ENCODE measurements at places on chromosomes 2 and 18.

DNA sequence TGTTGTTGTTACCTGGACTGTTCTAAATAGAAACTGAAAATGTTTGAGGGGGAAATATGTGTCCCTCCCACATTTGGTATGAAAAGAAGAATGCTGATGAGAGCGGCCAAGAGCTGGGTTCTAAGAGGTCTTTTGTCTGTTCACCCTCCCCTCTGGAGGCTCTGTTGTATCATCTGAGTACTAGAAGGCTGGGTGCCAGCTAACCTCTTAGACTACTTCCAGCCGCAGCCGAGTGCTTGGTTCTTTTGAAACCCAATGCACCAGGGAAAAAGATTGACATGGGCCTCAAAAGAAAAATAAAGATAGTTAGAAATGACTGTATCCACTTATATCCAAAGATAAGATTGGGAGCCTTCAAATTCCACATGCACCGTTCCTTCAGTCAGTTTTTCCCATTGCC, 255.9 kb downstream of the TXNL1 start:
- DNase-seq = peak; percentile 63

- no peak for DNase-seq
Observed at GRCh38 chr2:104572834-104573233, 281.1 kb upstream of the POU3F3 start.

DNA sequence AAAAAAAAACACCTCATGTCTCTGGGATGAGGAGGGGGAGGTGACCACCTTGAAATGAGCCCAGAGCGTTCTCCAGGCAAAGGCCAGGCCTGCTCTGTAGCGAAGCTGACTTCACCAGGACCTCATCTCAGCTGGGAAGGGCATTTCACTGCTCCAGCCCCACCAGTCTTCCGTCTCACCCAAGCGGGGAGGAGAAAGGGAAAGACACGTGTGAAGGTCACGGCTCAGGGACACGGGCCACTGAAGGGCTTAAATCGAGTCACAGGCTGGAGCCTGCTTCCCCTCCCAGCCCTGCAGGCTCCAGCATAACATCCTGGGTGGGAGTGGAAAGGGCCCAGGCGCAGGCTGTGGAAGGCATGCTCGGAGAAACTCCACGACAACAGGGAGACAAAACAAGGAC, 18.1 kb downstream of the THAP4 start:
- DNase-seq = no peak

GRCh38 chr2:24672589-24672988, 120.6 kb downstream of the PTRHD1 start:
- DNase-seq = no peak

- no peak for DNase-seq
Observed at GRCh38 chr2:239068411-239068810, 220.5 kb downstream of the TWIST2 start.

DNA sequence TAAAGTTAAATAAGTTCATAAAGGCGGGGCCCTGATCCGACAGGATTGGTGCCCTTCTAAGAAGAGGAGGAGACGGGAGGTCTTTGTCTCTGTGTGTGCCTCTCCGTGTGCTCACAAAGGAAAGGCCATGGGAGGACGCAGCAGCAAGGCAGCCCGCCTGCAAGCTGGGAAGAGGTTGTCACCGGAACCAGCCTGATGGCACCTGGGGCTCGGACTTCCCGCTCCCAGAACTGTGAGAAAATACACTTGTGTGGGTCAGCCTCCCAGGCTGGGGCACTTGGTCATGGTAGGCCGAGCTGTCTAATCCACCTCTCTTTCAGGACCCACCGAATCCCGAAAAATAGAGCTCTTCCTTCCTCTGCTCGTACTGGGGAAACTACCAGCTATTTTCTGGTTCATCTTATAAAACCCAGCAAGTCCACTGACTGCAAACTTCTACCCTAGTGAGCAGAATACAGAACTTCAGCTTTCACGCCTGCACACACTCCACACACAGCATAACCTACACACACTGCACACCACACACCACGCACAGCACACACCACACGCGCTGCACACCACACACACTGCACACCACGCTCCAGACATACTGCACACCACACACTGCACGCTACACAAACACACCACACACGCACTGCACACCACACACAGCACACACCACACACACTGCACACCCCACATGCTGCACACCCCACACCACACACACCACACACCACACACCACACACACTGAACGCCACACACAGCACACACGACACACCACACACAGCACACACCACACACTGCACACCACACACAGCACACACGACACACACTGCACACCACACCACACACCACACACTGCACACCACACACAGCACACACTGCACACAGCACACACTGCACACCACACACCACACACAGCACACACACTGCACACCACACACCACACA, 58.1 kb downstream of the ASB1 start:
- DNase-seq = no peak

DNA sequence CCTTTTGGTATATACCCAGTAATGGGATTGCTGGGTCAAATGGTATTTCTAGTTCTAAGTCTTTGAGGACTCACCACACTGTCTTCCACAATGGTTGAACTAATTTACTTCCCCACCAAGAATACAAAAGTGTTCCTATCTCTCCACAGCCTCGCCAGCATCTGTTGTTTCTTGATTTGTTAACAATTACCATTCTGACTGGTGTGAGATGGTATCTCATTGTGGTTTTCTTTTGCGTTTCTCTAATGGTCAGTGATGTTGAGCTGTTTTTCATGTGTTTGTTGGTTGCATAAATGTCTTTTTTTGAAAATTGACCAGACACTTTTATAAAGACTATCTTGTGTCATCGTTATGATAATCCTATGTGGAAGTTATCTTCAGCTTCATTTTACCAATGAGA, 16.0 kb upstream of the ATP8B1 start:
- no peak for DNase-seq

- DNase-seq = no peak
Observed at GRCh38 chr2:72576861-72577260, 249.0 kb downstream of the EXOC6B start.

- peak; percentile 47 for DNase-seq
Observed at GRCh38 chr2:231917280-231918066, 8.7 kb downstream of the NPPC start.

- DNase-seq = no peak
Observed at GRCh38 chr2:55887901-55888624, 35.5 kb downstream of the EFEMP1 start.

GRCh38 chr2:96100893-96101304, 15.5 kb downstream of the ADRA2B start:
- no peak for DNase-seq

DNA sequence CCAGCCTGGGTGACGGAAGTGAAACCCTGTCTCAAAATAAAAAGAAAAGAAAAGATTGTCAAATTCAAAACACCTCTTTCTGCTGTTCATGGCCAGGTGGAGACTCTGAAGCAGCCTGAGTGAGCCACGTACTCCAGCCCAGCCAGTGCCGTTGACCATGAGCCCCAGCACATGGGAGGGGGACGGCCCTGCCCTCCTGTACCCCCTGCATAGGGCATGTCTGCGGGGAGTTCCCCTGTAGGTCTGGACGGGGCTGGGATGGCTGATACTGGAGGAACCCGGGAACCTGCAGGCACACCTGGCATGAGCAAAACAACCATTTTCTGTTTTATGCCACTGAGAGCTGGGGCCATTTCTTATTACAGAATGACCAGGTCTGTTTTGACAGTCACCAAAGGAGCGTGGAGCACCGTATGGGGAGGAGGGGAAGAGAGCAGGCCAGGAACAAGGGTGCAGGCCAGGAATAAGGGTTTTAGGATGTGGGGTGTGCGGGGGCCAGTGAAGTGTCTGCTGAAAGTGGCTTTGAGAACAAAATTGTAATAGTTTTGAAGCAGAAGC, 30.1 kb downstream of the TMEM18 start:
- no peak for DNase-seq

DNA sequence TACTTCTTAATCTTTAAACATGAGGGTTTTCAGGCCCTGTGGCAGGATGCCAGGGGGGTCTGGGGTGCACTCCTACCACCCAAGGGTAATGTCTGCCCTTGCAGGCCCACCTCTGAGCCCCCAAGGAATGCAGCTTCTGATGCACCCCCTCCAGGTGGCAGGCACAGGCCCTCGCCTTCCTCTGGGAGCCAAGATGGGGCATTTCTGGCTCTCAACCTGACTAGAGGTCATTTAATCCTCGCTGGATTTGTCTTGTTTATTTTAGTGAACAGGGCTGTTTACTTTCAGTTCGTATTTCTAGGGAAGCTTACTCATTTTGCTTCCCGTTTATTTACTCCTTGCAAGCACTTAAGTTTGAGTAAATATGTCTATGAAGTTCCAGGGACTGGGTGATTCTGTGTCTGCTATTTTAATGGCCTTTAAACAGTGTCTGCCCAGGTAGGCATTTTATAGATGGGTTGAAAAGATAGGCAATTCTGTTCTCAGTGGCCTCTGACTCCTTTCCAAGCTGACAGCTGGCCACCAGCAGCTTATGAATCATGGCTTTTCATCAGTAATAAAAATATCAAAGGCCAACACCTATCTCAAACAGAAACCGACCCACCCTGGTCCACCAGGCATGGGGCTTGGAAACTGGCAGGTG, 11.1 kb upstream of the DNPEP start:
- DNase-seq = no peak

DNA sequence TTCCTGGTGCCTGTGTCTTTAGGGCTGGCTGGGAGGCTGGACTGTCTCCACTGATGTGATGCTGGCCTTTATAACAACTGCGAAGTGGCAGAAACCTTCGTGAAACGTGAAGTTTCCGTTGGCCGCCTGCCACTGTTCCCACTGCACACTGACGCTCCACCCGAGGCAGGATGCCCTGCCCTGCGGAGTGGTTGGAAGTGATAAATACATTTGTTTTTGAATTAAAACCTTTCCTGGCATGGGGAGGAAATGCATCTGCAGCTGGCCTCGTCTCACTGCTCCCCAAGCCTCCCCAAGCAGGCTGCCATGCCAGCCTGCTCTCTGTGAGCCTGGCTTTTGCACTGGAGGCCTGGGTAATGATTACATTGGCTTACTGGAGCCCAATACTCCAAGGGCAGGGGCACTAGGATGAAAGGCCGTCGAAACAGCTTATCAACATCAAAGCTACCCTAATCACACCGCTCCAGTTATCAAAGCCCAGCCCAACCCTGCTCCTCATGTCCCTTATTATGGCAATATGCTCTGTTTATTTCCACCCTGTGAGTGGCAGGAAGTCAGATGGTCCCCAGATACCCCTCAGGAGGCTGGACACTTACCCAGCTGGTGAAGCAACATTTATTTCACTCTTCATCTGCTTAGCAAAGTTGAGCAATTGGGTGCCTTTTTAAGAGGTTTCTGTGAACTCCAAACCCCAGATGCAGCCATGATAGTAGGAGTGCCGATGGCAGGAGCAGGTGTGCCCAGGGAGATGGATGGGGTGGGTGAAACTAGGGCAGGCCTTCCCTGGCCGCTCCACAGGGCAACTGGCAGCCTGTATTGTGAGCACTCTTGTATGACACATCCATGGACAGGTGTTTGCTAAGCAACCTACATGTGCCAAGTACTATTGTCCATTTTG, 97.4 kb upstream of the ITGA6 start:
- no peak for DNase-seq

GRCh38 chr2:130823886-130824491, 12.7 kb upstream of the ARHGEF4 start:
- DNase-seq = no peak

DNA sequence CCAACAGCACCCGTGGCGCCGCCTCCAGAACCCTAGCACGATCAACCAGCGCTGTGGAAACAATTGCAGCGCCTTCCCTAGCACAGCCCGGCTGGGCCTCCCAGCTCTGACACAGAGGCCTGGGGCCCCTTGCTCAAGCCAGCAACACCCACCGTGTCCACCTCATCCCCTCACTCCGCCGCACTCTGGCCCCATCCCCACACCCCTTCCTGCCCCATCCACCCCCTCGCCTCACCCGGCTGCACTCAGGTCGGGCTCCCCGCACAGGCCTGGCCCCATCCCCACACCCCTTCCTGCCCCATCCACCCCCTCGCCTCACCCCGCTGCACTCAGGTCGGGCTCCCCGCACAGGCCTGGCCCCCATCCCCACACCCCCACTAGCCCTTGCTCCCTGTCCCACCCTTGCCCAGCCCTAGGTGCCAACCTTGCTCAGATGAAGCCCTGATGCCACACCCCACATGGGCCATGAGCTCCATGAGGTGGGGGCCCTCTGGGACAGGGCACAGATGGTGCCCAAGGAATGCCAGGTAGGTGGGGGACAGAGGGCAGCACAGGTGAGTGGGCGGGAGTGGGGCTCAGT, 28.7 kb downstream of the KIF1A start:
- no peak for DNase-seq

- DNase-seq = no peak
Observed at GRCh38 chr2:190340369-190340768, 3.0 kb upstream of the INPP1 start.

DNA sequence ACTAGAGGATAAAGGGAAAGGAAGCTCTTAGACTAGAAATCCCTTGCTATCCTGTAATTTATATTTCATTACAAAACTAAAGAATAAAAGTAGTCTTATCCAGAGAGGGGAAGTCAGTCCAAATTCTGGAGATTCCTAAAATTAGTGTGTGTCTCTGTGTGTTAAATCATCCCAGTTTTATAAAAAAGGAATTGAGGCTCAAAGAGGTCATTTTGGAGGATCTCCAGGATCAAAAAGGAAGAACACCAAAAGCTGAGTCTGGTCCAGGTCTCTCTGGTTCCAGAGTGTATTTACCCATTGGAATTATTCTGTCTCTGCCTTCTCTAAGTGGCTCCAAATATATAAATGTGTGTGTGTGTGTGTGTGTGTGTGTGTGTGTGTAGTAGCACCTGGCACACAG, 166.7 kb downstream of the NRXN1 start:
- DNase-seq = no peak
